ENCODE measurements at places on chromosomes 7 and 10.

DNA sequence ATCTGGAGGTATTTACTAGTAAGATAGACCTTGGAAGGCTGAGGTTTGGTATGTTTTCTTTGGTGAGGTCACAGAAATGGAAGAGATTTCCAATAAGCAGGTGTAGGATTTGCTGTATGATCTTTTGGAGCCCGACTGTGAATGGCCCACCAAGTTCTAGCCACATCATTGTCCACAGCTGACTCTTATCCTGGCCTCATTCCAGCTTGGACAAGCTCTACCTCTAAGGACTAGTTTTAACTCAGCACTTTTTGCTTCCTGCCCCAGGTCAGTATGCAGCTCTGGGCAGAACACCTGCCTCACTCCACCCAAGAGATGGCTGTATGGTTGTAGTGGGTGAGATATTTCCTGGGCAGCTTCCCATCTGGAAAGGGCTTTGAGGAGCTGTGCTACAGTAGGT lies 6.1 kb upstream of the CPA4 start:
- peak; percentile 38 for DNase-seq

GRCh38 chr10:7534480-7534852 lies 123.6 kb upstream of the SFMBT2 start:
- DNase-seq, result no peak

DNA sequence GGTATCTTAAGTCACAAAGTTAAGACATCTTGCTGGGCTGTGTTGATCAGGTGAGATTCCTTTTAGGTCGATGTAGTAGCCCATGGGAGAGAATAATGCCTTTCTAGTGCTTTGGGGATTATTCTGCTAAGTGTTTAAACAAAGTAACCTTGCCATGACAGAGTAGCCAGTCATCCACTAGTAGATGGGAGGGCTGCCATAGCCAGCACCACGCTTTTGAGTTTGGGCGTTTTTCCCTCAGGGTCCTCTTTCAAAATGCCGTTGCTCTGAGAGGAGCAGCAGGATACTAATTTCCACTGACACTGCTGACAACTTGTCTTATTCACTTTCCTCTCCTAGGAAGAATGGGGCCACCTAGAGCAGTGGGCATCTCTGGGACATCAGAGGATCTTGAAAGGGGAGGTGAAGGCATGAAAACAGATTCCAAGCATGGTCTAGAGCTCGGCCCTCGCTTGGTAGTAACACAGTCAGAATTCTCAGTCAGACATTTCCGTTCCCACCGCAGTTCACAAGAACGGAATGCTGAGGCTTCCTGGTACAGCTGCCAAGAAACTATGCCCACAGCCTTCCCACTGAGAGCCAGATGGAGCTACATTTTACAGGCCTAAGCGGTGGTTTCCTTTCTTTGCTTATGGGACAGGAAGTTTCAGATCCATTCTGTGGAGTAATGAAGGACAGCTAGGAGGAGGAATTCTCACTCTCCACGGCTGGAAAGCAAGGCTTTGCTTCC lies 15.3 kb upstream of the RSU1 start:
- DNase-seq, result peak; percentile 97

DNA sequence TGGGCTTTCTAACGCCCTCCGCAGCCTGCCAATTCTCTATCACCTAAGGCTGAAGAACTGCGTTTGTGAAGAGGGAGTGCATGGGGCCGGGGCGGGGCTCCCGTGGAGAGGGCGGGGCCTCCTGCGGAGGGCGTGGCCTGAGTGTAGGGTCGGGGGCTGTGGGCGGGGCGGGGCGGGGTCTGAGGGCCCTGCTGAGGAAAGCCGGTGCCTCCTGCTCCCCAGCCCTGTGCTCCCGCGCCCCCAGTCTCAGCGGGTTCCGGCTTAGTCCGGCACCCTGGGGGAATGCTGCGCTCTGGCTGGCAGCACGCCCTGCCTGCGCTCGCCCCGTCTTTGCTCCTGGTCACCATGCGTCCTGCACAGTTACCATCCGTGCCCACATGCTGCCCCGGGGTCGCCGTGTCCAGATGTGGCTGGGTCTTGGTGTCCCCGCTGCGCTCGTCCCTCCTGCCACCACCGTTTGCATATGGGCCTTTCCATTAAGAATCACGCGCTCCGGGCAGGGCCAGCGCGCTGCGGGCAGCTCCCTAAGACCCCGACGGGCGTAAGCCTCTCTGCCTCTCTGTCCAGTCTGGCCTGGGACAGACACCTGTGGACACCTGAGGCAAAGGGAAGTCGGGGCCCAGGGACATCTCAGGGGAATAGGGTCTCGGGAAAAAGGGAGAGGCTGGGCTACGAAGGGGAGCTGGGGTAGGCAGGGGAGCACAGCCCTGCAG lies 144.0 kb upstream of the RET start:
- DNase-seq, result no peak

GRCh38 chr7:110043519-110043918 lies 1047.4 kb upstream of the LRRN3 start:
- DNase-seq, result no peak

DNA sequence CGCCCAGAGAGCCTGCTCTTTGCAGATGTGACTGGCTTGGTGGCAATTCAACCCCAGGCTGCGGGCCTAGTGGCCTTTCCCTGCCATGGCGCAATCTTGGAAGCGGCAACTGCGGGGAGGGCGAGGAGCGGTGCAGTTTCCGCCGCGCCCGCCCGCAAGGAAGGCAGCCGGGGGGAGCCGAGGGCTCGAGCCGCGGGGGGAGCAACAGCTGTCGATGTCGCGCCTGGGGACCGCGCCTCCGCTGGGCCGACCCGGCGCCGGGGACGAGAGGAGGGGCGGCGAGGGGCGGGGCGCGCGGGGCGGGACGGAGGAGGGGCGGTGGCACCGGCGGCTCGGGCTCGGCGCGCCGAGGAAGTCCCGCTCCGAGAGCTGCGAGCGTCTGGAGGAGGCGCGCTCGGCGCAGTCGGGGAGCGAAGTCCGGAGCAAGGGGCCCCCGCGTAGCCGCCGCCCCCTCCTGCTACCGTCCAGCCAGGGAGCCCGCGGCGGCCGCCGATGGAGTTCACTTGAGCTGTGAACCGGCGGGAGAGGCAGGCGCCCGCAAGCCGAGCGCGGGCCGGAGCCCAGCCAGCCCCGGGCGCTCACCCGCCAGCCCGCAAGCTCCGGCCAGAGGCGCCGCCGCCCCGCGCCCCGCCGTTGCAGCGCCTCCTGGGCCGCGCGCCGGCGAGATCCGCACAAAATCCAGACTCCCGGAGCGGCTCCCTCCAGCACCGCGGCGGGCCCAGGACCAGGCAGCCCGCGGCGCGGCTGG lies 438.1 kb upstream of the GALNT17 start:
- no peak for DNase-seq

DNA sequence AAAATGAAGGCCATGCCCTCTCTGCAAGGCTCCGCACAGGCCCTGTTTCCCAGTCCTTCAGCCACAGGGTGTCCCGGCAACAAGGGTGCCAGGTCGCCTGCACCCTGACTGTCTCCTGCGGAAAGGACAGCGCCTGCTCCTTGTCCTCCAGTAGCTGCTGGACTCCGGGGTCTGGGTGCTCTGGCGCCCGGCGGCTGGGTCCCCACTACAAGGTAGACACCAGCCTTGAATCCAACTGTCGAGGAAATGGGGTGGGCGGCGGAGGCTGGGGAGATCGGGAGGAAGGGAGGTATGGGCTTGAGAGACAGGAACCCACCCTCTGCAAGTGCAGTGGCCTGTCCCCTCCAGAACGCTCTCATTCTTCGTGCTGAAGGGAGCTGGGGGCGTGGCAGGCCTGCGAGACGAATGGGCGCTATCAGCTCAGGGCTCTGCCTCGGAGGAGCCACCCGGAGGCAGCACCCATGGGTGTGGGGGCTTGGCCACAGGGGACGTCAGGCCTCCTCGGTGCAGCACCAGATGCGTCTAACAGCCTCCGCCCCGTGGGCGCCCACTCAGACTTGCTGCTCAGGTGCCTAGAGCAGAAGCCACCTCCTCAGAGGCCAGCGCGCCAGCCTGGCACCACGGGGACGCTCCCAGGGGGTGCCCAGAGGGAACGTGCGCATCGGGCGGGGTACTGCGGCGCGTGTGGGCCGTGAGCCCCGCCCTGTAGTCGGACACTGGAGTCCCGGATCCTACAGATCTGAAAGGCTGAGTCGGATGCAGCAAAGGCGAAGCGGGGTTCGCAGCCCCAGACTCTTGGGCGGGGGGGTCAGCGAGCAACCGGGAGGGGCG lies 15.6 kb downstream of the ADAM8 start:
- no peak for DNase-seq

DNA sequence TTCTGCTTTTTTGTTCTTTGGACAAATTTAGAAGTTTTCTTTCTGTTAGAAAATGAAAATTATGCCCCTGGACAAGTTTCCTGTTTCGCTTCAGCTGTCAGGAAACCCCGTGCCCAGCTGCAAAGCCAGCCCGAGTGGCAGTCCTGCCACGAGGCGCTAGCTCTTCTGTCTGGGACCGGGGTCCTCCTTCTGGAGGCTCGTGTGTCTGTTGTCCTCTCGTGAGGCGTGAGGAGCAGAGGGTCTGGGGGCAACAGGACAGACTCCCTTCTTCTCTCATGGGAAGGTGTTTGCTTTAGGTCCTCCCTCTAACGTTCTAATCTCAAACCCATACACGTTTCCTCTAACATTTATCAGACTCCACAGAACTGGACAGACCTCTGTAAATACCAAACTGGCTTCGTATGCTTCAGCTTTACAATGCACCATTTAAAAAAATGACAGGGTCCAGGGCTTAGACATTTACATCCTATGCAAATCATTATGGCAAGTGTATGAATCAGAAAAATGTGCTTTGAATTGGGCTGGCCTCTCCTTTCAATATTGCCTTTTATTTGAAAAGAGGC lies 184.5 kb upstream of the SHH start:
- DNase-seq, result no peak

Data from astrocyte of the cerebellum (primary cell).